ENCODE measurements at places on chromosomes 7 and 10. TPM values are rescaled to one million over a fixed set of nuclear protein-coding genes. Genes with fewer than 3 reads are reported as not detected.
A peak's percentile ranks its signal among the peaks of the same experiment; 100 is the strongest.

PSAP gene
- total RNA-seq = 3,649 TPM

PTPRZ1 gene
- total RNA-seq = 0.05 TPM

LIPF gene
- total RNA-seq = not detected

GRCh38 chr10:66777665-66778064 is 148.2 kb upstream of the LRRTM3 start:
- H3K4me1 ChIP-seq = no peaks in the 10 kb centered on the region
- no peaks in the 10 kb centered on the region for H3K36me3 ChIP-seq
- no peak overlapping the region for H3K4me3 ChIP-seq
- H3K27me3 ChIP-seq = no peaks in the 10 kb centered on the region

SPDYE2B gene
- total RNA-seq = not detected

- DNase-seq = no peak
- H3K36me3 ChIP-seq = no peaks in the 10 kb centered on the region
- H3K4me3 ChIP-seq = no peak within 1 kb of the TSS
- no peaks in the 10 kb centered on the region for H3K27me3 ChIP-seq
- no peak within 1 kb of the TSS for H3K27ac ChIP-seq
Measured at GRCh38 chr7:44065431-44066110, at the start of gene PGAM2. PGAM2 (minus strand) TSS chr7:44065567; CDS start chr7:44065529, 38 bp downstream.

DNA sequence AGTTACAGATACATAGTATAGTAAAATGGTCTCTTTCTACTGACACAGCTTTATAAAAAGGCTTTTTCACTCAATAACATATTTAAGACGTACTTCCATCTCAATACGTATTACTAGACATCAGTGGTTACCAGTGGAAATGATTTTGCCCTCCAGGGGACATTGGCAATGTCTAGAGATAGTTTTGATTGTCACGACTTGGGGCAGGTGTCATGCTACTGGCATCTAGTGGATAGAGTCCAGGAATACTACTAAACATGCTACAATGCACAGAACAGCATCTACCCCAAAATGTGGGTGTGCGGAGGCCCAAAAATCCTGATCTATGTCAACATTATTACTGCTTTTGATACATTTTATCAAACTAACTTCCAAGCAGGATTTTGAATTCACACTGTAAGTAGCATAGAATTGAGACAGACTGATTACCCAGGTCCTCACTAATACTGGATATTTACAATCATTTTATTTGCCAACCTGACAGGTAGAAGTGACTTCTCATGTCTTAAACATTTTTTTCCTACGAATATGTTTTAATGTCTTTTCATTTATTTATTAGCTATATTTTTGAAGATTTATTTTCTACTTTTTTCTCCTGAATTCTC is 53.8 kb downstream of the HGF start:
- no peaks in the 10 kb centered on the region for H3K4me1 ChIP-seq
- H3K27ac ChIP-seq = no peak overlapping the region
- DNase-seq = peak; percentile 81
- H3K27me3 ChIP-seq = no peaks in the 10 kb centered on the region
- H3K4me3 ChIP-seq = no peak overlapping the region

MRC1 gene
- total RNA-seq = 0.21 TPM

ITPRID1 gene
- total RNA-seq = not detected

MYO1G gene
- total RNA-seq = 0.41 TPM

DNA sequence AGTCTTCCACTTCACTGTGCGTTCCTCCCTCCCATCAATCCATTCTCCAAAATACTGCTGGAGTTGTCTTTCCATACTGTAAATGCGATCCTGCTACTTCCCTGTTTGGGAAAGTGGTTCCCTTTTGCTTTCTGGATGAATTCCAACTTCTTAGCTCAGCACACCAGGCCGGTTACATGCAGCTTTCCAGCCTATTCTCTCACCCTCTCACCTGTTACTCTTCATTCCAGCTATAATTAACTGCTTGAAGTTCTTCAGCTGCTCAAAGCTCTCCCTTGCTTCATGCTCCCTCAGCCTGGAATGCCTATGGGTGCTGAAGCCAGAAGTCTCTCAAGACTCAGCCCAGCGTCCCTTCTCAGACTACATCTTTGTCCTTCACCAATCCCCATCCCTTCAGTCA is 6.0 kb upstream of the ZNRF2 start:
- no peak for DNase-seq
- H3K36me3 ChIP-seq = no peaks in the 10 kb centered on the region
- no peak overlapping the region for H3K4me3 ChIP-seq
- no peak overlapping the region for H3K27ac ChIP-seq
- H3K4me1 ChIP-seq = peaks cover 3% of the 10 kb centered on the region
- no peaks in the 10 kb centered on the region for H3K27me3 ChIP-seq

Data from Panc1 (cell line).